ENCODE measurements at places on chromosomes 2 and 18.

DNA sequence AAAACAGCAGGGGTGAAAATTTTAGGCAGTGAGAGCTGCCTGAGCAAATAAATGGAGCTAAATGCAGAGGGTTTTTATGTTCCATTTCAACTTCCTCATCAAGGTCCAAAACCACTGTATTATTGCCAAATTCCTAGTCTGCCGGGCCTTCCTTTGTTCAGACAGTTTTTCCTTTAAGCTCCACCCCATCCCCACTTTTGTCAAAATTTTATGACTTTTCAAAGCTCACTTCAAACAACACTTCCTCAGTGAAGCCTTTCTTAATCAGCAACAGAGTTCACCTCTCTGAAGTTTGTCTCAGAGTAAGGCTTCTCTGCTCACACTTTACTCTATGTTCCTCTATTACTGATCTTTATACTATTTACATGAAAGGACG, 81.3 kb downstream of the CERKL start:
- no peak for DNase-seq

DNA sequence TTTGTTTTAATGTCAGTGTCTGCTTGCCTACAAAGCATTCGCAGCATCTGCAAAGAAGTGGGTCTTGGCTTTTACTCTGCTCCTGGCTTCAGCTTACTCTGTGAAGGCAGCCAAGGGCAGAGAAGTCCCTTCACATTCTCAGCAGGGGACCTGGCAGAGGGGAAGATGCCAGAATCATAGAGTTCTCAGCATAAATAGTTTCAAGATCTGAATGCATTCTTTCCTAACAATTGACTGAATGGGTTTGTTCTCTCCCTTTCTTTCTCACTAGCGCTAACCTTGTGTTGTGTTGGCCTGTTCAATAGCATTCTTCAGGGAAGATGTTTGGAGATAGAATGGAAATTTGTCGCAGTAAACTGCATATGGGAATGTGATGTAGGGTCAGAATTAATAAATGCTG, 106.9 kb downstream of the FARSB start:
- no peak for DNase-seq

DNA sequence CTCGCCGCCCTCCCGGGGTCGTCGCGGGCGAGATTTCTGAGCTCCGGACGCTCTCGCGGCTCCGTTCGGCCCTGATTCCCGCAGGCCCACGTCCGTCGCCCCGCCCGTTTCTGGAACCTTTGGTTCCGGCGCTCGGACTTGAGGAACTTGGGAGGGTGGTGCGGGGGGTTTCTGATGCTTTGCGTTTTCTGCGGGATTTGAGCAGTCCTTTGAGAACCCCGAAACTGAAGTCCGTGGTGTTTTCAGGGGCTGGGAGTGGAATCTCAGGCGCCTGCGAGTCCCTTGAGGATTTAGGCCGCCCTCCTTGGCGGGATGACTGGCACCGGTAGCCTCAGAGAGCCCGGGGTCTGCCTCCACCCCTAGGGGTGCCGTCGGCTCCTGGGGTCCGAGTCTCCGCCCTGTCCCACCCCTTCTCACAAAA, 336 bp downstream of the THNSL2 start:
- no peak for DNase-seq

GRCh38 chr2:32788114-32788513, 158.6 kb upstream of the LTBP1 start:
- no peak for DNase-seq

- no peak for DNase-seq
Measured at GRCh38 chr2:54059986-54060385, 55.4 kb upstream of the ACYP2 start.

GRCh38 chr2:147630585-147630984, 214.2 kb upstream of the ACVR2A start:
- DNase-seq: no peak

- DNase-seq: no peak
Measured at GRCh38 chr2:127887776-127888130, 2.0 kb upstream of the AMMECR1L start.

GRCh38 chr18:13379930-13380690, 161.6 kb downstream of the LDLRAD4 start:
- DNase-seq: no peak

DNA sequence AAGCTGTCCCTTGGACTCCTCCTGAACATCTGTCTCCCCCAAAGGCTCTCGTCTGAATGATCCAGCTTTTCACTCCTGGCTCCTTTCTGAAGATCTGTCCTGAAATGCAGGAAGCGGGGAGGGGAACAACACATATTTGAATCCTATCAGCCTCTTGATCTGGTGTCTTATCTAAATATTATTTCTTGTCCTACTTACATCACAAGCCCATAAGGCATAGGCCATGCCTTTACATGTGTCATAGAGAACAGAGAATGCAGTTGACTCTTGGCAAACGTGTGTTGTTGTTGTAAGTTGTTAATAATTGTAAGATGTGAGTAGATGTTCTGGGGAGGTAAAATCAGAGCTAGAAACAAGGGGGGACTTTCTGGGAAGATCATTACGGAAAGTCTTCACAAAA, 57.4 kb downstream of the GATA6 start:
- DNase-seq: no peak
